ENCODE measurements at places on chromosomes 1 and 21.
A peak's percentile ranks its signal among the peaks of the same experiment; 100 is the strongest.

DNA sequence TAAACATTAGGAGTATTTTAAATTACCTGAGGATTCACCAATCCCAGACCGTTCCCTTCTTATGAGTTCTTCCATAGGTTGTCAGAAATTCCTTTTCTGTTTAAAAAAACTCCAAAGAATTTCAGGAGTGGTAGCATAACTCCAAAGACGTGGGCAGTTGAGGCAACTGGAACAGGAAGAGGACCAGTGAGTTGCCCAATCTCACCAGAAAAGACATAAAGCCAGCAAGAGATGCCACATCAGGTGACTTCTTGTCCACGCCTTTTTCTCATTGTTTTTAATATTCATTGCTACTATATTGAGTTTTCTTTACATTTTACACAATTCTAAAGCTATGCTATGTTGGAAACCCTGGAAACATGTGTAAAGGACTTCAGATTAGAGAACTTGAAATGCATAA lies 88.1 kb upstream of the JAK1 start:
- H3K27ac ChIP-seq = no peak overlapping the region
- H3K36me3 ChIP-seq = peaks cover 54% of the 10 kb centered on the region
- no peak overlapping the region for H3K4me3 ChIP-seq
- no peak for DNase-seq

DNA sequence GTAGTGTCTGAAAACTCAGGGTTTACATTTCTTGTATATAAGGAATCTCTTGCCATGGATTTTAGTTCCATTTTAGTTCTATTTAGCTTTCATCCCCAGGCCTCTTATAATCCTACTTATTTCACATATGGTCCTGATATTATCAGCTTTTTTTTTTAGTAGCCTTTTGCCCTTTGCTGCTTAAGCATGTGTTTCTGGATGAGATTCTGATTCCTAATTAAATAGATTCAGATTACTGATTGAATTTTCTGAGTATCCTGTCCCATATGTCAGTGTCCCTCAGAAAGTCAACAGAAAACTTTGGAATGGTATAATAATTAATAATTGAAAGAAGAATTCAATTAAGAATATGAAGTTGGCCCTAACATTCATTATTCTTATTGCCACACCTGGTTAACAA lies 134.7 kb upstream of the HOOK1 start:
- H3K4me1 ChIP-seq = peaks cover 42% of the 10 kb centered on the region
- no peaks in the 10 kb centered on the region for H3K27me3 ChIP-seq
- H3K4me3 ChIP-seq = no peak overlapping the region
- no peaks in the 10 kb centered on the region for H3K36me3 ChIP-seq
- no peak for DNase-seq

DNA sequence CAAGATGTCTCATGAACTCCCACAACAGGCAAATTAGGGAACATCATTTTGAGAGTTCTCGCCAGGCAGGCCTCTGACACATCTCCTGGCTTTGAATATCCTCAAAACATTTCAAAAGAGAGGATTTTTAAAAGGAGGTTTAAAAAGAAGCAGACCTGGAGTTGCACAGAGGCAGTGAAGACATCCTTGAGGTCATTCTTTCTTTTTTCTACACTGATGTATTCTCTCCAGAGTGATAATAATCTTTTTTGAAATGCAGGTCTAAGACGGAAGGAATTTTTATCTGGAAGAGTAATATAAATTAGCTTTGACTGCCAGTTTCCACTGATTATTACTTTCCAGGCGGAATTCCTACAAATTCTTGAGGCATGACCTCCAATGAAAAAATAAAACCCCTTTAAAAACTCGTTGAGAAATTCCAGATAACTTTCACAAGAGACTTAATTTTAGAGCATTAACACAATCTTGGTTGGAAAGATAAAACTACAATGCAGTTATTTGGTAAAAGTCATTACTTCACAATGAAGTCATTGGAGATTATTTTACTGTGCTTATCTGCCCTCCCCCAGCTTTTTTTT lies 125.0 kb downstream of the LYPLAL1 start:
- H3K4me1 ChIP-seq = no peaks in the 10 kb centered on the region
- H3K27me3 ChIP-seq = no peaks in the 10 kb centered on the region
- no peaks in the 10 kb centered on the region for H3K36me3 ChIP-seq

- H3K4me3 ChIP-seq = no peak overlapping the region
- DNase-seq = no peak
- H3K36me3 ChIP-seq = no peaks in the 10 kb centered on the region
- no peak overlapping the region for H3K27ac ChIP-seq
- H3K27me3 ChIP-seq = no peaks in the 10 kb centered on the region
- no peaks in the 10 kb centered on the region for H3K4me1 ChIP-seq
Measured at GRCh38 chr1:24344090-24344742, 25.1 kb downstream of the GRHL3 start.

DNA sequence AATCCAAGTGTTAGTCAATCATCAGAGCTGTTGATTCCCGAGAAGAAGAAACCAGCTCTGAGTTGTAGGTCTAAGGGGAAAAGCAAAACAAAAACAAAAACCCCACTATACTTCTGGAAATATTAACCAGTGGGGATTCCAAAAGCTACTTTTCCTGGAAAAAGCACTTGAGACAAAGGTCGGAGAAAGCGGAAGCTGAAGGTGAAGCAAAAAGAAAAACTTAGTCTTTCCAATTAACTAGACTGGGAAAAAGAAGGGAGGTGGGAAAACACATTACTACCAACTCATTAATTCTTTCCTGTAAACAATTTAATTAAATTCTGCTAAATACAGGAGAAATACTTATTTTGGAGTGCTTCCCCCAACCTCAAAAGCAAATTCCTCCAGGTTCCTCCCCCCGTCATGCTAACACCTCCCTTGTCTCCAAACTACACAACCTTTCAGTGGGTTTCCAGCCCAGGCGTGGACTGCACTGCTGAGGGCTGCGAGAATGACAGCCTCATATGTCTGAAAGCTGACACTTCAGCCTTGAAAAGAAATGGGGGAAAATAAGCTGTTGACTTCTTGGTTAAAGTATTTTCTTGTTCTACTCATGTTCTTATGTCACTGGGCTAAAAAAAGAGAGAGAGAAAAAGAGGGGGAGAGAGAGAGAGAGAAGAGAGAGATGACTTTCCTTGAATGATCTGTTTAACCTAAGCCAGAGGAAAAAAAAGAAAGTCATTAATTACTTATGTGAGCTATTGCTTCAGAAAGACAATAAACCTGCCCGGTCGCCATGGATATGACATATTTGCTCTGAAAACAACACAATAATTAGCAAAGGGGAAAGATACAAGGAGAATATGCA lies 5.1 kb downstream of the CASZ1 start:
- peaks cover 77% of the 10 kb centered on the region for H3K4me1 ChIP-seq
- peak overlapping the region; percentile 32 for H3K27ac ChIP-seq
- H3K27me3 ChIP-seq = peaks cover 36% of the 10 kb centered on the region
- no peak overlapping the region for H3K4me3 ChIP-seq
- DNase-seq = no peak
- no peaks in the 10 kb centered on the region for H3K36me3 ChIP-seq

Measured in sigmoid colon (tissue), 7 donors.